ENCODE measurements at places on chromosomes 6 and 20.
A peak's percentile ranks its signal among the peaks of the same experiment; 100 is the strongest.

GRCh38 chr20:14142171-14142570 lies 146.9 kb downstream of the MACROD2 start:
- DNase-seq = peak; percentile 38

DNA sequence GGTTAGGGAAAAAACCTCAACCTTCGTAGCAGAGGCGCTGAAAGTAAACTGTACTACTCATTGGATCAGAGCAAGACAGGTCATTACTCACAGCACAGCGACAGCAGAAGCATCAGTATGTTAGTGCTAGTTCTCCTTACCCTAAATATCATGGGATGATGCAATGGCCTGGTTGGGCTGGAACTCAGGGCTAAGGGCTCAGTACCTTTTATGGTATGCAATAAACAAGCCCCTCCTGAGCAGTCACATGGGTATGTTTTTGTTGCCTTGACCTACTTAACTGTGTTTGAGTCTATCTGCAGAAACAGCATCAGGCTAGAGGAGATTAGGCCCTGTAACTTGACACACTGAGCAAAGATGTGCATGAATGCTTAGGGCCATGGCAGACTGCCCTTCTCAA lies 369.4 kb upstream of the IMPG1 start:
- DNase-seq = no peak

GRCh38 chr6:124986164-124986563 lies 23.9 kb downstream of the RNF217 start:
- DNase-seq = no peak

GRCh38 chr6:24902782-24903181 lies 33.0 kb downstream of the RIPOR2 start:
- no peak for DNase-seq

DNA sequence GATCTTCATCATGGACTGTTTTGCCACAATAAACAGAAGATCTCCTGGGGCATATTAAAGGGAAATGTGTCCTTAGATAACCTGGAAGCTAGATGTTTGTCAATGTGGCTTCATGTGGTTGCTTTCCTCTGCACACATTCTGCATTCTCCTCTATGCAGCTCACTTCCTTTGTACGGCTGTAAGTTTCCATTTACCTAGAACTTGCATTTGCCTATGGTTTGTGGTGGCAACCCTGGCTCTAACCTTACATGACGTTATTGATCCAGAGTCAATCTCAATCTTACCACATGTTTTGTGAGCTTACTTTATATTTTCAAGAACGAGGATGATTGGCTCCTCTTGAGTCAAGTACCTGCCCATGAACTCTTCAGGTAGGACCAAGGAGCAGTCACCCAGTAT lies 863.1 kb downstream of the MAFB start:
- DNase-seq = no peak

- no peak for DNase-seq
Measured at GRCh38 chr6:35694462-35694861, 5.7 kb upstream of the FKBP5 start.

- no peak for DNase-seq
Measured at GRCh38 chr6:24927985-24928745, 7.6 kb downstream of the RIPOR2 start.

GRCh38 chr6:90701146-90701781 lies 114.4 kb upstream of the MAP3K7 start:
- DNase-seq = no peak

DNA sequence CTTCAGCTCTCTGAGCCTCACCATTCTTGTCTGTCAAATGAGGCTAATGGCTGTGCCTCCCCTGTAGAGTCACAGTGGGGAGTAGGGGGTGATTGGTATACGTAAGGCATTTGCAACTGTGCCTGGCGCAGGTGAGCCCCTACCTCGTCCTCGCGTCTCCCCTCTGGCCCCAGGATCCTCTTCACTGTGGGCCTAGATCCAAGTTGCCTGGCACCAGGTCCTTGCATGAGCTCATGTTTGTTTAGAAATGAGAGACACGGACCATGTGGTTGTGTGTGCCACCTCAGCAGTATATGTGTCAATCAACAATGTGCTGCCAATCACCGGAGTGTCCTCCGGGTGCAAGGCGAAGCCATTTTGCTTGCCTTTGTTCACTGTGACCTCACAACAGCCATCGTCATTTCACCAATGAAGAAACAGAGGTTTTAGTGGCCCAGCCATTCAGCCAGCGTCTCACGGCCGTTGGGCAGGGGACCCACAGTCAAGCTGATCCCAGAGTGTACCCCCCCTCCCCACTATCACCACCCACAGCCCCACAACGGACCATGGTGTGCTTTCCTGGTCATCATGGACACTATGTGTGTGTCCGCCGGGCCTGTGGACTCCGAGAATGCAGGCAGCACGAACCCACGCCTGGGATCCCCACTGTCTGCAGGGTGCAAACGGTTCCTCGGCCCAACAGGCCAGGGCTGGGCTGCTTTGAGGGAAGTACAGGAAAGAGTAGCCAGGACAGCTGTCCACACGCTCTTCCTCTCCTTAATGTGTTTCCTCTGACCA lies 35.9 kb upstream of the STX16 start:
- no peak for DNase-seq

DNA sequence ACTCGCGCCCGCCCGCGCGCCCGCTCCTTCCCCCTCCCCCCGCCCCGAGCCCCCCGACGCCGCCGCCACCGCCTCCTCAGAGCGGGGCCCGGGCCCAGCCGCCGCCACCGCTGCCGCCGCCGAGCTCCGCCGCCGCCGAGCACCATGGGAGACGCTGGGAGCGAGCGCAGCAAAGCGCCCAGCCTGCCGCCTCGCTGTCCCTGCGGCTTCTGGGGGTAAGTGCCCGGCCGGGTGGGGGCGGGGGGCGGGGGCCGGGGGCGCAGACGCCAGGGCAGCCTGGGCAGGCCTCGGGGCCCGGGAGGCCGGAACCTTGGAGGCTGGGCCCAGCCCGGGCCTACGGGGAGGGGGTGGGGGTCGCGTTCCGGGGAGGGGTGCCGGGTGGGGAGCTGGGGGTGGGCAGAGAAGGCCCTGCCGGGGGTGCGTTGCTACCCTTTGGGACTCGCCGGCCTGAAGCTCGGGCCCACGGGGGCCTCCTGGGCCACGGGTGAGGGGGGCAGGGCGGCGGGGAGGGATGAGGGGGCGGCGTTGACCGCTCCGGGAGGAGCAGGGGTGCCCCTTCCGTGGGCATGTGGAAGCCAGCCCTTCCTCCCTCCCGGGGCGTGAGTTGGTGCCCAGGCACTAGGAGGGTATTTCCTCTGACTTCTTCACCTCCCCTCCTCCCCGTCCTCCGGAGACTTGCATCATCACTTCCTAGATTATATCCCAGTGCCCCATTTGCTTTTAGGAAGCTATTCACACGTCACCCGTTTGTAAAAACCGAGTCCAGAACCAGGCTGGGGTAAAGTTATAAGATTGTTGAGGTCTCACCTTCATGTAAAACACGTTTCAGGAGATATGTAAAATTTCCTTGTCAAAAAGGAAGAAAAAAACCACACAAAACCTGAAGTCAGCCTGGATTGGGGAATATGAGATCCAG lies 533 bp downstream of the ZFAND3 start:
- DNase-seq = no peak

DNA sequence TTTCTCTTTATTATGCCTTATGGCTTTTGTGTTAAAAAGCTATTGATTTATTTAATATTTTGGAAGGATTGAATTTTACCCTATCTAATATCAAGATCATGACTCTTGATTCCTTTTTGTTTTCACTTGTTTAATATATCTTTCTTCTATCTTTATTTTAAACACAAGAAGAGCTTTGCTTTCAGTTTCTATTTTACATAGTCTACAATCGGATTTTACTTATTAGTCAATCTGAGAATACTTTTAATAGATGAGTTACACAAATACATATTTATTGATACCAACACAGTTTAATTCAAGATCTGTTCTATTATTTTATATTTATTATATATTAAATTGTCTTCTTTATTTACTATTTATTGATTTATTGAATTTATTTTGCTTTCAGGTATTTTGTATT lies 218.8 kb downstream of the ESR1 start:
- DNase-seq = no peak

DNA sequence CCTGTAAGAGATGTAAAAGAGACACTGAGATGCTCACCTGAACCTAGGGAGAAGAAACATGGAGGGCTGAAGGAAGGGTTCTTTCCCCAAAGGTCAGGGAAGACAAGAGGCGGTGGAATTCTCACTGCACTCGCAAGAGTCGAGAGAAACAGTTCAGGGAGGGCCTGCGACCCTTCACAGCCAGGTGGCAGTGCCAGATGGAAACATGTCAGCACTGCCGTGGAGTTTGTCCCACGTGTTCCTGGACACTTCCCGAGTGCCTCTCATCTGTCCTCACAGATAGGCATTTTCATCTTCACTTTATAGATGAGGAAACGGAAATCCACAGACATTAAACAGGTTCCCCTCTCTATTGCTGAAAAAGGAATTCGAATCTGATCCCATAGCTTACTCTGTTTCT lies 70.4 kb upstream of the SYNJ2 start:
- no peak for DNase-seq

- DNase-seq = no peak
Measured at GRCh38 chr6:151699719-151700118, 107.8 kb upstream of the ESR1 start.

DNA sequence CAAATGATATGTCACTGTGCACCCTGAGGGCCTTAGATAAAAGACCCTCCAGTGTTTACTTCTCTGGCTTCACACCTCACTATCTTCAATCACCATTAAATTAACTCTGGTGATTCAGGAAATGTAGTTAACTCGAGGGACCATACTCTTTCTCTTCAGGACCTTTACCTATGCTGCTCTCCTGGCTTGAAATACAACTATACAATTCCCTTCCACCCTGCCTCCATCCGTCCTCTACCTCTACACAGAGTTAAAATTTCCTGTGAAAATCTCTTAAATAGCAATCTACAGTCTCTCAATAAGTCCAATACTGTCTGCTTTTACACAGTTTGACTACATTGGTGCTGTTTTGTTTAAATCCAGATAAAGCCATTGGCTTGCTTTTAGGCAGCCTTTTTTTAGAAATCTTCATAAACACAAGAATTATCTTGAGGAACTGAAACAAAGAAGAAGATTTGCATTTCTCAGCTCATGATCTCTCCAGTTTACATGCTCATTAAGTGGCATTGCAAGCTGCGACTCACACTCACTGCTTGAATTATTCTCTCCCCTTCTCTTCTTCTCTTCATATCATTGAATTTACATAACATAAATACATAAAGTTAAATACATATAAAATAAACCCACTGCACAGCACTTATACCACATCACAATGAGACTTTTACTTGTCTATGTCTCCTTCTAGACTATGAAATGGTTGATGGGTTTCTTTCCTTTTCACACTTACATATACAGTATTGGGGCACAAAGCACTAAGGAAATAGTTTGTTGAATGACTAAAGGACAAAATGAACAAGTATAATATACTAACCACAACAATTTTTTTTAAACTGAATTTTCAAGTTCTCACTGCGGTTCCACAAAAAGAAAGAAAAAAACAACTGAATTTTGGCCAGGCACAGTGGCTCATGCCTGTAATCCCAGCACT lies 239.0 kb upstream of the KCNQ5 start:
- DNase-seq = no peak

DNA sequence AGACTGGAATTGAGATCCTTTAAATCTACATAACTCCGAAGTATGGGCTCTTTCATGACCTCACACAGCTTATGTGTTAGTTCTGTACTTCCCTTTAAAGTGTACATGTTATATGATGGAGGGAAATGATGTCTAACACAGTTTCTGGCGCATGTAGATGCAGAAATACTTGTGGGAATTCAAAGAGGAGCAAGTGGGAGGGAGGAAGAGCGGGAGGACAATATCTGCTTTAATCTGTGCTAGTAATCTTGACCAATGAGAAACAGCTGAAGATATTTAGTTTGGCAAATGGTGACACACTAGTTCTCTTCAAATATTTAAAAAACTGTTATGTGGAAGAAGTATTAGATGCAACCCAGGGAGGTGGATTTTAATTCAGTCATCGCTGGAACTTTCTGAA lies 62.9 kb upstream of the PLEKHG1 start:
- DNase-seq = no peak

DNA sequence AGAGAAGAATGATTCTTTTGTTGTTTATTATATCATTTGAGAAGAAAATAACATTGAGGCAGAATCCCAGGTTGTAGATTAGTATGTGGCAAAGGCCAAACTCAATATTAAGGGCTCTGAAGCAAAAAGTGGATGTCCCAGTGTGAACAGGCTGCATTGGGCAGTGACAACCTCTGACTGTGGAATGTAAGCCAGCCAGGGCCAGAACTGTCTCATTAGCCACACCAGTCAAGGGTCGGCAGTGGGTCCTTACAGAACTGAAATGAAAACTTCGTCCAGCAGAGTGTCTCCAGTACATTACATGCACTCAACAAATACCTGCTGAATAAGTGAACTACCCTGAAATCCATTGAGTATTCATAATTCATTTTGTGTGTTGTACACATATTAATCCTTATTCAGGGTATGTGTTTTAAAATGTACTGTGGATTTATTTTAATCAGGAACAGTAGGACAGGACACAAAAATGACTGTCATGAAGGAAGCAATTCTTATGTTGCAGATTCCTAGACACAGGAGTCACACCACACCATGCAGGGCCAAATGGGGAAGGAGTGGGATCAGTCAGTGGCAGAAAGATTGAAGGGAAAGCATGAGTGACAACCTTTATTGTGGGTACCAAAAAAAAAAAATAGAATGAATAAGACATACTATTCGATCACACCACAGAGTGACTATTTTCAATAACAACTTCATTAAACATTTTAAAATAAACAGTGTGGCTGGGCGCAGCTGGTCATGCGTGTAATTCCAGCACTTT lies 64.9 kb upstream of the UTRN start:
- no peak for DNase-seq

- no peak for DNase-seq
Measured at GRCh38 chr20:23203310-23203709, 117.2 kb upstream of the CD93 start.

GRCh38 chr6:111530667-111531066 lies 47.6 kb upstream of the REV3L start:
- DNase-seq = no peak

GRCh38 chr6:11672256-11672655 lies 106.3 kb downstream of the ADTRP start:
- no peak for DNase-seq

GRCh38 chr6:43391440-43392031 lies 22.1 kb upstream of the ZNF318 start:
- no peak for DNase-seq

GRCh38 chr6:45427726-45428125 lies 50.0 kb upstream of the SUPT3H start:
- no peak for DNase-seq

DNA sequence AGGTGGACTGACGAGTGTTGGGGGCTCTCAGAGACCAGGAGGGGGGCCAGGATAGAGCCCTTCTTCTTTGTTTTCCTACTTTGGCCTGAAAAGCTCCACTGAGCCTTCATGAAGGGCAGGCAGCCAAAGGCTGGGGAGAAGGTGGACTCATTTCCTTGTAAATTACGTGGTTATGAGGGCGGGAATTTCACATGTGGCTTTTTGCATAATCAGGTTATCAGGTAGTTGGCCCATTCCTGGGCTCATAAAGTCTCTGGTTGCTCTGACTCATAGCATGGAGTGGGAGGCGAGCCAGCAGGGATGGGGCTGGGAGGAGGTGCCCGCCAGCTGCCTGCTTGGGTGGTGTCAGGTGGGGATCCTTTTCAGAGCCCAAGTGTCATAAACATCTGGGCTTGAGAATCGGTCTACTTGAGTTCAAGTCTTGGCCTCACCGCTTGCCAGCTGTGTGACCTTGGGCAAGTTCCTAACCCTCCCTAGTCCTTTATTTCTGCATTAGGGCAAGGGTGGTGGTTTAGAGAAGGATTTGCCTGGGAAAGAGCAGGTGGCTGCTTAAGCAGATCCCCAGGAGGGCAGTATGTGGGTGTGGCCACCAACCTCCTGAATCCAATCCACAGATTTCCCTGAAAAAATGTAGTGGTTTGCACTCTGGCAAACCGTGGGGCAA lies 26.5 kb upstream of the RNF24 start:
- no peak for DNase-seq

Data from NCI-H1694 treated with DMSO at 0.1 percent for 48 hours (cell line).